Ascending aorta (tissue), 2 donors: ENCODE measurements at places on chromosomes 1 and 21.

DNA sequence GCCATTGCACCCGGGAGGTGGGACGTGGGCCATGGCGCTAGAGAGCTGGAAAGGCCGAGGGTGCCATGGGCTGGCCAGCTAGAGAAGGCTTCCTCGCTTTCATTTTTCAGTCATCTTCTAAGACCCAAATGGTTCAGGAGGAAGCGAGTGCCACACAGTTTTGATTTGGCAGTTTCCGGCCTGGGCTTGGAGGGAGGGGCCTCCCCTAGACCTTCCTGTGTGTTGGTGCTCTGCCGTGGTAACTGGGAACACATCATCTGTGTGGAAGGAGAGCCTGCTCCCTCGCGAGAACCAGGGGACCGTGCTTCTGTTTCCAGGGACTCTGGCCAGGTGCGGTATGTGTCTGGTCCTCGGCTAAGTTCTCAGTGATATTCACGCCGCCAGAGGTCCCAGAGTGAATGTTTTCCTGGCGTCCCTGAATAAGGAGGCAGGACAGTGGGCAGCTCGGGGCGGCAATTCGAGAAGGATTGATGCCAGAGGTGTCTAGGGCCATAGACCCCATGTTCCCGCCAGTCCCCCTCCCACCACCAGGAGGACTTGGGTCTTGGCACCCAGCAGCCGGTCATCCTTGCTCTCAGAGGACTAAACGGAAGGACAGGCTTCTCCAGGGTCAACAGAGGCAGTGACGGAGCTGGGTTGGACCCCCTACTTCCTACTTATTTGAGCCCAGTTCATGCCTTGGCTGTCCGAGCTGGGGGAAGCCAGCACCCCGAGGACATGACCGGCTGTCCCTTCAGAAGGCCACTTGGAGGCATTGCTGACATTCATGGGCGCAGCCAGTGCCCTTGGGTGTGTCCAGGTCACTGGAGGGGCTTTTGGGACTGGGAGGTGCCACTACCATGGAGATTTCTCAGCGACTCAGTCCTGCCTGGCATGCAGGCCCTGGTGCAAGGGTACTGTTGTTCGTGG lies 2.7 kb upstream of the NPHP4 start:
- no peak for DNase-seq

GRCh38 chr1:77986810-77987209 lies 7.9 kb upstream of the FUBP1 start:
- no peak for DNase-seq

GRCh38 chr1:67710417-67710816 lies 25.4 kb downstream of the GADD45A start:
- peak; percentile 15 for DNase-seq

GRCh38 chr1:203048555-203049051 lies 22.3 kb downstream of the PPFIA4 start:
- DNase-seq, result no peak

DNA sequence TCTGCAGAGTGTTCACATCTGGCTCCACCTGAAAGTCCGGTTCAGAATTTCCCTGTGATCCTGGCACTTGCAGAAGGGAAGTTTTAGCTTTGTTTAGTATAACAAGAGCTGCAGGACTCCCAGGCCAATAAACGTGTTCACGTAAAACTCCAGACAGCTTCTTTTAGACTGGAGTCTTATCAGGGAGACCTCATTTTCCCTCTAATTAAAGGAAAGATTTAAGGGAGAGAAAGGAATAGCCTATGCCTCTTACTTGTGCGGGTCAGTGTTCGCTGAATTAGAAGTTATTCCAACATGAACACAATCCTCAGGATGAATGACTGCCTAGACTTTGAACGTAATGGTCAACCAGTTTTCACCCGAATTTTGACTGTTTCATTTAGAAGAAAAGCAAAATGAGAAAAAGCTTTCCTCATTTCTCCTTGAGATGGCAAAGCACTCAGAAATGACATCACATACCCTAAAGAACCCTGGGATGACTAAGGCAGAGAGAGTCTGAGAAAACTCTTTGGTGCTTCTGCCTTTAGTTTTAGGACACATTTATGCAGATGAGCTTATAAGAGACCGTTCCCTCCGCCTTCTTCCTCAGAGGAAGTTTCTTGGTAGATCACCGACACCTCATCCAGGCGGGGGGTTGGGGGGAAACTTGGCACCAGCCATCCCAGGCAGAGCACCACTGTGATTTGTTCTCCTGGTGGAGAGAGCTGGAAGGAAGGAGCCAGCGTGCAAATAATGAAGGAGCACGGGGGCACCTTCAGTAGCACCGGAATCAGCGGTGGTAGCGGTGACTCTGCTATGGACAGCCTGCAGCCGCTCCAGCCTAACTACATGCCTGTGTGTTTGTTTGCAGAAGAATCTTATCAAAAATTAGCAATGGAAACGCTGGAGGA lies 202.1 kb upstream of the SGIP1 start:
- peak; percentile 83 for DNase-seq

GRCh38 chr1:52751589-52752483 lies 25.6 kb downstream of the ZYG11B start:
- DNase-seq, result no peak

GRCh38 chr1:5769146-5769545 lies 223.1 kb downstream of the NPHP4 start:
- no peak for DNase-seq

GRCh38 chr1:7752512-7753417 lies 18.3 kb upstream of the VAMP3 start:
- DNase-seq, result no peak

DNA sequence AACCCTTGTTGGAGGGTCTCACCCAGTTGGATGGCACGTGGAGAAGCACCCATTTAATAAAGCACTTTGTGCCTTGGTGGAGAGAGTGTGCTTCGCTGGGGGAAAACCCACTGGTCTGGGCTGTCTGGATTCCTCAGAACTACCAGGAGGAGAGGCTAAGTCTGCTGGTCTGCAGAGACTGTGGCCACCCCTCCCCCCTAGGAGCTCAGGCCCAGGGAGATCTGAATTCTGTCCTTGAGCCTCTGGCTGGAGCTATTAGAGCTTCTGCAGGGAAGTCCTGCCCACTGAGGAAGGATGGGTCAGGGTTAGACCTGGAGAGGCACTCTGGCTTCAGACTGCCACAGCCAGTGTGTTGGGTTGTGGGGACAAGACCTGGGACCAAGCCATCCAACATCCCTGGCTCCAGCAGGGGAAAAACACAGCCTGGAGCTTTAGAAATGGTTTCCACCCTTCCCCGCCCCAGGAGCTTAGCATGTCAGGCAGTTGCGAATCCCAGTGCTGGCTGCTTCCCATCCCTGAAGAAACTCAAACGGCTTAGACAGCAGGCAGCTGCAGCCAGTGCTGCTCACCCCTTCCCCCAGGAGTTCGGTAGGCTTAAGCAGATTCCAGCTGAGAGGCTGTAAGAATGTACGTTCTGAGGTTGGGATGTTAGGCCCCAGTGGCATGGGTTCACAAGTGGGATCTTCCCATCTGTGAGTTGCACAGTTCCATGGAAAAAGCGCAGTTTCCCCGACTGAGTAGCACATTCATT lies 288.3 kb downstream of the TGFB2 start:
- no peak for DNase-seq

GRCh38 chr1:147545133-147545532 lies 3.8 kb downstream of the BCL9 start:
- no peak for DNase-seq

GRCh38 chr1:24138476-24139221 lies 4.3 kb downstream of the IL22RA1 start:
- DNase-seq, result no peak

DNA sequence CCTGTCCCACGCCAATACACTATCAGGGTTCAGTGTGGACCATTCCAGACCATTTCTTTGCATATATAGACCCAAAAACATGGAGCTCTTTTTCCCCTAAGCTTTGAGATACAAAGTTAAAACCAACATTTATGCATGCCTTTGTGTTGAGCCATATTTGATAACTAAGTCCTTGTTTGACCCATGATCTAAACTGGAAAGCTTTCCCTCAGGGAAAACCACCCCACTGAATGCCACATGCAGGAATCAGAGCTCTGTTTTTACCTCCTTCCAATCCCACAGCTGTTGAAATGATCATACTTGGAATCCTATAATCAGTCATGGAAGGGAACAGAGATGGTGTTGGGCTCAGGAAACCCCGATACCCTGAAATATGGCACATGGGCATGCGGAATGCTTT lies 14.8 kb upstream of the SLC45A1 start:
- DNase-seq, result no peak

- DNase-seq, result no peak
Measured at GRCh38 chr21:44505673-44506278, 34.2 kb downstream of the KRTAP10-1 start.

GRCh38 chr1:99745061-99745460 lies 21.4 kb downstream of the FRRS1 start:
- DNase-seq, result no peak

GRCh38 chr1:162475539-162476185 lies 22.0 kb upstream of the UHMK1 start:
- no peak for DNase-seq

DNA sequence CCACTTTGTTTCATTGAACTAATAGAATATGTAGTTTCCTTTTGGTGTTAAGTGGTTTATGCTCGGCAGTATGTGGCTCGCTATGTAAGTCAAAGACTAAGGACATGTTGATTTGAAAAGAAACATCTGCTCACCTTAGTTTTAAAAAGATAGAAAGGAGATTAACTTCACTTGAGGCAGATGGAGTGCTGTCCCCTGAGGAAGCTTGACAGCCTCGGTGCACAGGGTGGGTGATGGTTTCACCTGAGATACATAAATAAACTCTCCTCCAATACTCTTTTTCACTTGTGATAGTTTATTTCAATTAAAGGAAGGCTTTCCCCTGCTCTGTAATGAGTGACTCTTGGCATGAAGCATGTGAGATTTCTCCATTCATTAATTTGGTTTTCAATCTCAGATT lies 70.8 kb upstream of the FMN2 start:
- DNase-seq, result no peak

GRCh38 chr21:41138711-41139110 lies 29.2 kb upstream of the BACE2 start:
- no peak for DNase-seq

DNA sequence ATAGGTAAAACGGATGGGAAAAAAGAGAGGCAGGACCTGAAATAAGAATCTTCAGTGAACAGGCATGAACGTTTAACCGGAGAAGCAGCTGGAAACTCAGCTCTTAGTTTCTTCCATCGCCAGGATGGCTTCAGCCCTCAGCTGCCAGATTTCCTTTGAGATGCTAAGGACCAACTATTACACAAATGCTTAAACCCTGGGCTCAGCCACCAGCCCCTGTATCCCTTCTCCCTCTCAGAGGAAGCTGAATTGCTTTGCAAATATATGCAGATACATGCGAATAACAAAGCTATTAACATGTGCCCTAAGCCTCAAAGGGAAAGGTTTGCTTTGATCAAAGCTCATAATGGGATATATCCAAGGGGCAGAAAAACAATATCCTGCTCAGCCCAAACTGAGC lies 515.1 kb downstream of the OMA1 start:
- DNase-seq, result no peak

GRCh38 chr1:220943319-220943996 lies 64.2 kb downstream of the HLX start:
- no peak for DNase-seq

DNA sequence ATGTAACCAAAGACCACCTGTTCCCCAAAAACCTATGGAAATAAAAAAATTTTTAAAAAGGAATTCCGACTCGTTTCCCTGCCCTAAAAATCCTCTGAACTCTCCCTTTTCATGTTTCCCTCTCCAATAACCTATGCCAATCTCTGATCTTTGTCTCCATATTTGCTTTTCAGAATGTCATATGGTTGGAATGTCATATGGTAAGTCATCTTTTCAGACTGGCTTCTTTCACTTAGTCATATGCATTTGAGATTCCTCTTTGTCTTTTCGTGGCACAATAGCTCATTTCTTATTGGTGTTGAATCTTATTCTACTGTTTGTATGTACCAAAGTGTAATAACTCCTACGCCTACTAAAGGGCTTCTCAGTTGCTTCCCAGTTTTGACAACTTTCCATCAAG lies 117.5 kb downstream of the BACH1 start:
- DNase-seq, result no peak

- DNase-seq, result peak; percentile 44
Measured at GRCh38 chr1:209790286-209791193, 6.2 kb upstream of the C1orf74 start.

GRCh38 chr1:234745844-234746797 lies 136.1 kb upstream of the IRF2BP2 start:
- DNase-seq, result no peak

DNA sequence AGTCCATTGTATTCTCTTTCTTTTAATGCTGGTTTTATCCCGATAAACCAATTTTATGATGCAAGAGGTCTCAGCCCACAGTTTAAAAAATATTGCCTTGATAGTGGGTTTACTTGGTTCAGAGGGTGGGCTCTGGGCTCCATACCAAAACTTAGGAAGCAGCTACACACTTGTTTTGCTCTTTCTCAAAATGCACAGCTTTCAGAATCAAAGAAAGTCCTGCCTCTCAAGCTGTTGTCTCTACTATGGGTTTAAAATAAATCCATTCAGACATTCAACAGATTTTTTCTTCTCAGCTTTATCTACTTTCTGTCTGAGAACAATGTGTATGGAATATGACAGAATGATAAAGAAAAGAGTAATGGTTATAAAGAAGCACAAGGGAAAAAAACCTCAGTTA lies 14.8 kb upstream of the HHAT start:
- no peak for DNase-seq

DNA sequence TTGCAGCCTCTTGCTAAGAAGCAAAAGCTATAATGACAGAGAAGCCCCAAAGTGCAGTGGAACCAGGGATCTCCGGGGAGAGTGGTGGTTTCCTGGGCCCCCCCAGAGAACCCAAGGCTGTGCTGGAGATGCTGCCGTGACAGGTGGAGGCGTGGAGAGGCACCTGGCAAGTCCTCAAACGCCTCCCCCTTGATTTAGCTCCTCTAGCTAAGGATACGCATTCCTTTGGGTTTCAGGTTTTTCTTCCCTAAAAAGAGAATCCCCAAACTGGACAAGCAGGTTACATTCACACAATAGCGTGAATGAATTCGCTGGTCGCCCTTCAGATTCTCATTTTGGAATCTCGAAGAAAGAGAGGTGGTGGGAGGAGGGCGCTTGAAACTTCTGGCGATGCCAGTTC lies 853 bp upstream of the ATP1A1 start:
- DNase-seq, result no peak

DNA sequence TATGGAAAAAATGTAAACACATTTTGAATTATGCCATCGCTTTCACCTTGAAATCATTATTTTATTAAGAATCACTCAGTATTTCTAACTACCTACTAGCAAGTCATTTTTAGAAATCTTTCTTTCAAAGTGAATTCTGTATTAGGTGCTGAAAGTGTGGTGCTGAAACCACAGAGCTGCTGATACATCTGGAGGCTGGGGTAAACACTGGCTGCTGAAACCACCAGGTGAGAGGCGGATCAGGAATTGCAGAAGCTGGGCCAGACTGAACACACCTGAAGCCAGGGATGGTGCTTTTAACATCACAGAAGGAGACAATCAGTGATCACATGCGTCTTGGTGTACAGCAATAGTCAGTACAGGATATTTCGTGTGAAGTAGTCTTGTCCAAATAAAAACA lies 42.2 kb upstream of the KCNE1 start:
- no peak for DNase-seq

- no peak for DNase-seq
Measured at GRCh38 chr1:57831624-57832023, 407.8 kb upstream of the DAB1 start.
